ENCODE measurements at places on chromosomes 5 and 9. TPM values are rescaled to one million over a fixed set of nuclear protein-coding genes. Genes with fewer than 3 reads are reported as not detected.

ADRB2 gene
- 2.1 TPM for total RNA-seq

SLC1A3 gene
- total RNA-seq = 0.37 TPM

DNA sequence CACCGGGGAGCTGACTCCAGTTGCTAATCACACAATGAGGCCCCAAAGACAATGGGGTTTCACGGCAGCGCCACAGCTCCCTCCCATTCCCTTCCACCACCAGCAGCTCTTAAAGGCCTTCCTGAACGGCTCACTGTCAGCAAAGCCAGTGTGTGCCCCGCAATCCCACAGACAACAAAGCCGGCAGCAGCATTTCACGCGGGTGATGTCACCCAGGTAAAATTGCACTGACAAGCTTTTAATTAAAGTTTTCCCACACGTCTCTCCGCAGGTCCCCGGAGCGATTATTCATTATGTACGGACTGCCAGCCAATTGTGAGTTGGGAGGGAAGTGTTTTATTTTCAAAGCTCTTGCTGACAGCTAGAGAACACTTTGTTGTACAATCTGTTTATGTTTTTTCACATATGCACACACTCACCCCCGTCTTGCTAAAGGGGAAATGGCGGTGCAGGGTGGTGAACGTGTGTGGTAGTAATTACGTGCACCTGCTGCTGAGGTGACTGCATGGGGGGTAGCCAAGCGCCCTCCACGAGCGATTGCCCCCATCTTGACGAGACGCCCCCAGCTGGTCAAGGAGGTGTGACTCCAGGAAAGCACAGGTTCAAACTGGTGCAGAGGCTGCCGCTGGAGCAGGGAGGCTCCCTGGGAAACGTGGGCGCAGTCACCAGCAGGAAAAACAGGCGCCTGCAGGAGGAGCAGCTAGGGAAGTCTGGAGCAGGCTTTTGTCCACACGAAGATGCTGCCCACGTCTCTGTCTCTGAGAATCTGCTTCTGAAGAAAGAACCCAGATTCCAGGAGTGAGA, 65.0 kb downstream of the IRX2 start:
- no peaks in the 10 kb centered on the region for H3K27me3 ChIP-seq
- H3K4me1 ChIP-seq = no peaks in the 10 kb centered on the region
- no peak for DNase-seq
- H3K4me3 ChIP-seq = no peak overlapping the region
- H3K27ac ChIP-seq = no peak overlapping the region

- H3K4me1 ChIP-seq = peaks cover 34% of the 10 kb centered on the region
- no peak for DNase-seq
- peaks cover 3% of the 10 kb centered on the region for H3K36me3 ChIP-seq
- H3K27ac ChIP-seq = peak overlapping the region; percentile 97
- H3K4me3 ChIP-seq = peak overlapping the region; percentile 72
- H3K27me3 ChIP-seq = no peaks in the 10 kb centered on the region
These were observed 1.4 kb downstream of the CEP120 start for GRCh38 chr5:123421773-123422172.

DNA sequence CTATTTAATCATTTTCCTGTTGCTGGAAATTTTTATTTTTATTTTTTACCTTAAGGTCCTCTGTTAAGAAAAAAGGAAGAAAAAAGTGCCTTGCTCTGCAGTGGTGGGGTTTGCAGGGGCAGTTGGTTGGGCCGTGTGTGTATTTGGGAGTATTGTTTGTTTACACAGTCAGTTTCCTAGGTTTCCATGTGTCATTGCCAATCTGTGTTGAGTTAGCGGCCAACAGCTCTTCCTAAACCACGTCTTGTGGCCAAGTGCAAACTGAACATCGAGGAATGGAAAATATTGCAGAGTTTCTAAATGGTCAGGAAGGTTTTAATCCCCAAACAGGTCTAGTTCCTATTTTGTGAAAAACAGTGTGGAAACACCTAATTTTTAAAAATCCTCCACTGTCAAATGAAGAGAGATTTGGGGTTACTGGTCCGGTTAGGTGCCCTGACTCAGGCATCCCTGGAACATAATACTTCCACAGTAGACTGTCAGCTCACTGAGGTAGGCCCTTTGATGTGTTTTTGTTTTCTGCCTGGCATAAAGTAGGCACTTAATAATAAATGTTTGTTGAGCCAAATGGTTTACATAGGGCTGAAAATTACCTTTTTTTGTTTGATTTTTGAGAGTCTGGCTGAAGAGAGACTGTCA, 37.0 kb downstream of the MAMDC2 start:
- H3K27me3 ChIP-seq = no peaks in the 10 kb centered on the region
- no peak for DNase-seq
- H3K36me3 ChIP-seq = no peaks in the 10 kb centered on the region
- no peak overlapping the region for H3K4me3 ChIP-seq

GRCh38 chr9:76378367-76379073, 15.7 kb downstream of the RFK start:
- no peaks in the 10 kb centered on the region for H3K4me1 ChIP-seq
- H3K36me3 ChIP-seq = no peaks in the 10 kb centered on the region
- no peak for DNase-seq
- H3K4me3 ChIP-seq = no peak overlapping the region
